MV-4-11 (cell line): ENCODE measurements at places on chromosomes 12 and 14.

DNA sequence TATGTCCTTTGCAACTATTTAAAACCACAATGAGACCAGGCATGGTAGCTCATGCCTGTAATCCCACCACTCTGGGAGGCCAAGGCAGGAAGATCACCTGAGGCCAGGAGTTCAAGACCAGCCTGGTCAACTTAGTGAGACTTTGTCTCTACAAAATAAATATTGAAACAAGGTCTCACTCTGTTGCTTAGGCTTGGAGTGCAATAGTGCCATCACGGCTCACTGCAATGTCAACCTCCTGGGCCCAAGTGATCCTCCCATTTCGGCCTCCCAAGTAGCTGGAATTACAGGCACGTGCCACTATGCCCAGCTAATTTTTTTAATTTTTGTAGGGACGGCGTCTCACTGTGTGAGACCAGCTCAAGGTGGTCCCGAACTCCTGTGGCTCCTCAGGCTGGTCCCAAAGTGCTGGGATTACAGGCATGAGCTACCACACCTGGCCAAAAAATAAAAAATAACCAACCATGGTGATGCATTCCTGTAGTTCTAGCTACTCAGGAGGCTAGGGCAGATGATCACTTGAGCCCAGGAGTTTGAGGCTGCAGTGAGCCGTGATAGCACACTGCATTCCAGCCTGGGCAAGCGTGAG is 955 bp upstream of the FITM1 start:
- no peak for DNase-seq

DNA sequence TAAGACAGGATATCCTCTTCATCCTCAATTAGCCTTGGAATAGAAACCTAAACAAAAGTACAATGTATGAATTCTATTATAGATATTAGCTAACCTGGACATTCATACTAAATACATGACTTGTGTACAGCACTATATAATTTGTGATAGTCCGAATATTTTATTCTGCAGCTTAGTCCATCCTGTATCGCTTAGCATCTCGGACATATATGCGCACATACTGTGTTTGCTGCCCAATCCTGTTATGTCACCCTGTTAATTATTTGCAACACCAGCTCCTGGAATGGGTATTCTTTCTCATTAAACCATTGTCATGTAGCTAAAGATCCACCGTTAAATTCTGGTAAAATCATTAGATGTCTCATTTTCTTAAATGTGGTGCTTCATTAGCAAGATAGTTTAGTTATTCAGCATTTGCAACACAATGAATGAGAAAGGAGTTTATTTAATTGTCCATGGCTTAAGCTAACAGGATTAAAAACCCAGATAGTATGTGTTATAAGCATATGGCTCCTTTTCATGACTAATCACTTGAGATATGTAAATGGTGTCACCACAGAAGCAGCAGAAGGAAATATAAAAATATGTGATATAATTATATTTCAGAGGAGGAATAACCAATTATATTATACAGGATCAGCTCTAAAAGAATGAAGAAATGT is 156.0 kb upstream of the ARHGAP5 start:
- no peak for DNase-seq

GRCh38 chr12:103707446-103707845 is 120.4 kb downstream of the STAB2 start:
- DNase-seq: no peak

DNA sequence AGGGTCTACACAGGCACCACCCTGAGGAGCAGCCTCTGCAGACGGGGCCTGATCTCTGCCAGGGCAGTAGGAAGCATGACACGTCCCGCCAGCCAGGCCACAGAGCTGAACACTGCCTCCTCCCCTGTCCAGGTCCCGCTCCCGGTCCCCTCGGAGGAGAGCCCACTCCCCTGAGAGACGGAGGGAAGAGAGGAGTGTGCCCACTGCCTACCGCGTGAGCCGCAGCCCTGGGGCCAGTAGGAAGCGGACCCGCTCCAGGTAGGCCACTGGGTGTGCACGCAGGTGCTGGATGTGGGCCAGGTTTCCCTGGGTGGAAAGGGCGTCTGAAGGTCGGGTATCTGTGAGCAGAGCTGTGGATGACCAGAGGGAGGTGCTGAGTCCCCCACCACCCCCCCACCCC is 41.9 kb upstream of the MMP17 start:
- DNase-seq: no peak

GRCh38 chr14:87952307-87953094 is 40.5 kb downstream of the GALC start:
- DNase-seq: peak; percentile 4

DNA sequence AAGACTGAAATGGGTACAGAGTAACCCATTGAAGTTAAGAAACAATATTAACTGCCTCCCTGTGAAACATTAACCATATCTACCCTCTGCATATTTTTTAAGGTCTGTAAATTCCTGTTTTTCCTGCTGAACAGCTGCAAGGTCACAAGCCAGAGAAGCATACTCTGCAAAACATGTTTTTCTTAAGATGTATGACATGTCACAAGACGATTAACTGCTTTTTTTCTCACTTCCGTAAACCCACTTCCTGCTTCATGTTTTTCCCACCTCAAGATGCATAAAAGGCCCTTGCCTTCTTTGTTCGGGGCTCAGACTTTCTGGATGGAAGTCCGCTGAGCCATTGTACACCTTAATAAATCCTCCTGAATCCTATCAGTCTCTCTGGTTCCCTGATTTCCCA is 504.7 kb upstream of the MIS18BP1 start:
- peak; percentile 74 for DNase-seq

DNA sequence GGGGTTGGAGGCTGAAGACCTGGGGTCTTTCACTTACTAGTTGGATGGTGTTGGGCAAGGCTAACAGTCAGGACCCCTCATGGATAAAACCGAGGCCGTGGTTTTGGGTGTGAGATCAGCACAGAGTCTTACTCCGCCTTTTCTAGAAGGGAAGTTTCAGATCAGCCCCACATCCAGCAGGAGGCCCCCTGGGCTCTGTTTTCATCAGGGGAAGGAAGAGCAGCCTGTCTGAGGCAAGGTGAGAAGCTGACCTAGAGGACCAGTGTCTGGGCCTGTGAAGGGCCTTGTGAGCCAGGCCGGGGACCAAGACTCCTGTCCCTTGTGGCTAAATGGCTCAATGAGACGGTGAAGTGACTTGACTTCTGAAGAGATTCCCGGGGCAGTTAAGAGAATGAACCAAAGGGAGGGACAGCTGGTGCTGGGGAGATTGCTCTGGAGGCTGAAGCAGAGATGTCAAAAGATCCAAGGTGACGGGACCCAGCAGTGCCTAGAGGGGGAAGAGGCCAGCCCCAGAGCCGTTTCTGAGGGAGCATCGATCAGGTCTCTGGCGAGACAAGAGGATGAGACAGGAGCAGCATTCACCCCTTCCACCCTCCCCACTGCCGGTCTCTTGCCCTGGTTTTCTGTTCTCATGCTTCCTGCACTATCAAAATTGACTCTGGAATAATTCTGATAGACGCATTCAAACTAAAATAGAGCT is 40.1 kb upstream of the TSPAN9 start:
- no peak for DNase-seq

DNA sequence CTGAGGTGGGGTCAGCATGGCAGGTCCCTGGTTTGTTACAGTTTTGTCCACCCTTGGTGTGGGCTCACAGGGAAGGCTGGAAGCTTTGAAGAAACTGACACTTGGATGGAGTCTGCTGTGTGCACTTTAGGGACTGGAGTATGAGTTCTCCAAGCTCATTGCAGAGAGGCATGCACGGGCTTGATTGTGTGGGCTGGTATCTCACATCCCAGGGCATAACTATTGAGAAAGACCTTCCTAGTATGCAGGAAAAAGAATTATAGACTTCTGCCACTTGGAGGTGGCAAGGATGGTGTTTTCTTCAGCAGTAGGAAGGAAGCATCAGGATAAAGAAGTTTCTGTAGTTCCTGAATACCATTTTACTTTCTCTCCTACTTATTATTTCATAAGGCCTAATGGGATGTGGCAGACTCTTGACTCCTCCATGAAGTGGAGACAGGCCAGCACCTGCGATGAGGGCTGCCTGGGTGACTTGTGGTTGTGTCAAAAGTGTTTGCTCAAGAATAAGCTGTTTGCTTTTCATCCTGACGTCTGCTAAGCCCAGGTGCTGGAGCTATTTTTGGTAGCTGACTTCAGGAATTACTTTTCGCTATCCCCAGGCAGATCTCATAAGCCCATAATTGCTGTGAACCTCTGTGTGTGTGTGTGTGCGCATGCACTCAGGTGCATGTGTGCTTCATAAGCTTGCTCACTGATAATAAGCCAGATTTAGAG is 125.8 kb downstream of the KTN1 start:
- DNase-seq: no peak

GRCh38 chr14:69814397-69814796 is 17.4 kb upstream of the SLC10A1 start:
- no peak for DNase-seq

DNA sequence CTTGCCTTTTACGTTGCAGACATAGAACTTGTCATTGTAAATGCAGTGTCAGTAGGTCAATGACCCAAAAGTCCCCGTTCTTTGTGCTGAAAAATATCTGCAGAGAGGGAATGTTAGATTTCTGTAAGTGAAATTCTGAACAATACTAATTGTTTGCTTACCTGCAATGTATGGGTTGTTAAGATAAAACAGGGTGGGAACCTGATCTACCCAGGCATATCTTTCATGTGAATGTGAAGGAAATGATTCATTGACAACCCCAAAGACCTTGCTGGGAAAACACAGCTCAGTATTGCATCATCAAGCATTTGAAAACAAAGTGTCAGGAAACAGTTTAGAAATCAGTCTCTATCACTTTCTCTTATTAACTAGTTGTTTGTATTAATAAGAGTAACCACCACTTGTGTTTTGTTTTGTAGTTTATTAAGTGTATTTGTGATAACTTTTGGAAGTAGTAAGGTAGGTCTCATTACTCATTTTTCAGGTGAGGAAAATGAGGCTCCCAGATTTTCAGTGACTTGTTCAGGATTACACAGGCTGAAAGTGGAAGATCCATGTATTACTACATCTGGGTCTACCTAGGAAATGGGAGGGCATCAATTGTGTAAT is 57.9 kb upstream of the SLC38A2 start:
- peak; percentile 56 for DNase-seq

DNA sequence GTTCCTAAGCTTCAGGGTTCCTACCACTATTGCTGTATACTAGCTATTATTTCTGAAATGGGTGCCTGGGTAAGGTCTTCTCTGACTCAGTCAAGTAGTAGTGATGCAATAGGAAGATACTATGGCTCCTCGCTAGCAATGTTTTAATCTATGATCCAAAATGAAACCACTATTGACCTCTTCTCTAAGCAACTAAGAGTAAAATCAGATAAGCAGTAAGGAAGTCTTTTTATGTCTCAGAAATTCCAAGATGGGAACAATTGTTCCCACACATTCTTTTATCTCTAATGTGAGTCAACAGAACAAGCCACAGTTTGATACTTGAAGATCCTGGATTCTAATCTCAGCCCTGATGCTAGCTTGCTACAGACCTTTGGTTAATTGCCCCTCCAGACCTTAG is 45.1 kb downstream of the AREL1 start:
- DNase-seq: no peak

DNA sequence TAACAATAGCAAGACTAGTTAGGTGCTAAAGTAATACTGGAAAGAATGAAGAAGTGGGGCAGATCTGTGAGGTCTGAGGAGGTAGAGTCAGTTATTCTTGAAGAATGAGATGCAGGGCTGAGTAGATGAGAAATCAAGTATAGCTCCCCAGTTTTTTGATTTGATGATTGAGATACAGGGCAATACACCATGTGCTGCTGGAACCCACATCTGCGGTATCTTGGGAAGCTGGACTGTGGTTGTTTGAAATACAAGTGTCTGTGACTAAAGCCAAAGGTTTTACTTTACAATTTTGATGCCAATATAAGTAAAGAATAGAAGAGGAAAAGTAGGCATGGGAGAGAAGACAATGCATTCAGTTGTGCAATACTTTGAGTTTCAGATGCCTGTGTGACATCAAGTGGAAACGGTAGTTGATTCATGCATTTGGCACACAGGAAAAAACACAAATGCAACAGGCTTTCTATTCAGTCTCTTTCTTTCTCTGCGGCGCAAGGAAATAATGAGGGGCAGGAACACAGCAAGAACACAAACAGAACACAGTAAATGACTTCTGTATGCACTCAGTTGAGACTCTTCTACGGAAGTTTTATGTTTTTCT is 190.2 kb upstream of the SLC38A2 start:
- DNase-seq: peak; percentile 78

DNA sequence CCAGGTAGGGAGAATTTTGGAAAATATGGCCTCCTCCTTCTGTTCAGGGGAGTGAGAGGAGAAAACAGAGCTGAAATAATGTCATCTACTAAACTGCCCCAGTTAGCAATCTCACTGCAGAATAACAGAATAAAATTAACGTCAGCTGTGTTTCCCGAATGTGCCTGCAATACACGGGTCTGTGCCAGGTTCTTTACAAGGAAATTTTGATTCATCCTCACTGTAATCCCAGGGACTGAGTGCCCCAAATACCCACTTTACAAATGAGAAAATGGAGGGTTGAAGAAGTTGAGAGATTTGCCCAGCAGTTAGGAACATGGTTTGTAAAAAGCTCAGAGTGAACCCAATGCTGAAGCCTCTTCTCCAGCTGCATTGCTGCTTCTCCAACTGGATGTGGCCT is 21.3 kb upstream of the SERPINA6 start:
- no peak for DNase-seq

GRCh38 chr12:64883264-64884163 is 59.1 kb downstream of the TBC1D30 start:
- DNase-seq: no peak

- DNase-seq: no peak
These were observed 663 bp downstream of the LRRK2 start for GRCh38 chr12:40225337-40225983.

DNA sequence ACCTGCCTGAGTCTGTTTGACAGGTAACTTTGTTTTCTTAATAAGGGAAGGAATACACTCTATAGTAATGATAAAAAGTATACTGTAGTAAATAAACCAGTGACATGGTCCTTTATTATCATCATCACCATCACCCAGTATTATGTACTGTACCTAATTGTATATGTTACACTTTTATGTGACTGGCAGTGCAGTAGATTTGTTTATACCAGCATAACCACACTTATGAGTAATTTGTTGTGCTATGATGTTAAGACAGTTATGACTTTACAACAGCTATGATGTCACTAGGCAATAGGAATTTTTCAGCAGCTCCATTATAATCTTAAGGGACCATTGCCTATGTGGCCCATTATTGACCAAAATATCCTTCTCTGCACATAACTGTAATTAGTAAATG is 155.0 kb downstream of the NUBPL start:
- no peak for DNase-seq

DNA sequence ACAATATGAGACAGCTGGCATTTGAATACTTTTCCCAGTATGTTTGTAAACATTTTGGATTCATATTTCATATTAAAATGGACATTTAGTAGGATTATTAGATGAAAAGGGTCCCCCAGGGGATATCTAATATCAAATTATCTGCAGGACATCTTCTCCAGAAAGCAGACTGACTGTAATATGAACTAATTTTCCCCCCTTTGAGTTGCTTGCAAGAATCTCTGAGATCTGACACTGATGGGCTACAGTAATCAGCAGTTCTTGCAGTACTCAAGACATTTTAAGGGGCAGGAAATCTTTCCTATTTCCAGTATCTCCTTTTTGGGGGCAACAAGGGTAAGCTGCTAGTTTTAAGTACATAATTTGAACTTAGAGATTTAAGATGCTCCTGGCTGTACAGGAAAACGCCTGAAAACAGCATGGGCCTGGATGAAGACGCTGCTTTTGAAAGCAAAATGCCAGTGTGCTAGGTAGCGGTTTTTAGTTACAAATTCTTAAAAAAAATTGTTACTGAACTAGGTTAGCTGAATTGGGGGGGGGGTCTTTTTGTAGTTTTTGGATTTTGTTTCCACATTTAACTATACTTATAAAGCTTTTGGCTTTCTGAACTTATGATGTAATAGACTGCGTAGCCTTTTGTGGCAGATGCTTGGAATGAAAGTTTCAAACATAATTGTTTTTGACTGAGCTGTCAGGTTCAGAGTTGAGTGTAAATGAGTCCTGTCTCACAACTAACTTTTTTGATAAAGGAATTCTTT is 2.2 kb downstream of the FRMD6 start:
- no peak for DNase-seq
